ENCODE measurements at places on chromosomes 4 and X.

GRCh38 chrX:15854080-15854655 is 445 bp downstream of the AP1S2 start:
- DNase-seq = peak; percentile 1

DNA sequence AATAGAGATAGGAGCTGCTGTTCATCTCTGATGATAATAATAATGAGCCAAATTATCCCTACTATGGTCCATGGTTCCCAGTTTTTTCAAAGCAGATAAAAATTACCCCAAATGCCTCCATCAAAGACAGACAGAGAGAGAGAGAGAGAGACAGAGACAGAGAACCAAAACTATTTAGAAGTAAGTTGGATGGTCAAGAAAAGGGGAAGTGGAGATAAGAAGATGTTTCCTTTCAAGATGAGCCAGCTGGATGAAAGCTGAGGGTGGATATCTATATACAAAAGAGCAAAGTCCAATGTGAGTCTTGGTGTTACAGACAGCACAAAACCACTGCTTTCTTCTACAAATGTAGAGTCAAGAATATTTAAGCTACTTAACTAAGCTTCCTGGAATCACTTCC is 173.9 kb downstream of the GRIA3 start:
- DNase-seq = no peak

DNA sequence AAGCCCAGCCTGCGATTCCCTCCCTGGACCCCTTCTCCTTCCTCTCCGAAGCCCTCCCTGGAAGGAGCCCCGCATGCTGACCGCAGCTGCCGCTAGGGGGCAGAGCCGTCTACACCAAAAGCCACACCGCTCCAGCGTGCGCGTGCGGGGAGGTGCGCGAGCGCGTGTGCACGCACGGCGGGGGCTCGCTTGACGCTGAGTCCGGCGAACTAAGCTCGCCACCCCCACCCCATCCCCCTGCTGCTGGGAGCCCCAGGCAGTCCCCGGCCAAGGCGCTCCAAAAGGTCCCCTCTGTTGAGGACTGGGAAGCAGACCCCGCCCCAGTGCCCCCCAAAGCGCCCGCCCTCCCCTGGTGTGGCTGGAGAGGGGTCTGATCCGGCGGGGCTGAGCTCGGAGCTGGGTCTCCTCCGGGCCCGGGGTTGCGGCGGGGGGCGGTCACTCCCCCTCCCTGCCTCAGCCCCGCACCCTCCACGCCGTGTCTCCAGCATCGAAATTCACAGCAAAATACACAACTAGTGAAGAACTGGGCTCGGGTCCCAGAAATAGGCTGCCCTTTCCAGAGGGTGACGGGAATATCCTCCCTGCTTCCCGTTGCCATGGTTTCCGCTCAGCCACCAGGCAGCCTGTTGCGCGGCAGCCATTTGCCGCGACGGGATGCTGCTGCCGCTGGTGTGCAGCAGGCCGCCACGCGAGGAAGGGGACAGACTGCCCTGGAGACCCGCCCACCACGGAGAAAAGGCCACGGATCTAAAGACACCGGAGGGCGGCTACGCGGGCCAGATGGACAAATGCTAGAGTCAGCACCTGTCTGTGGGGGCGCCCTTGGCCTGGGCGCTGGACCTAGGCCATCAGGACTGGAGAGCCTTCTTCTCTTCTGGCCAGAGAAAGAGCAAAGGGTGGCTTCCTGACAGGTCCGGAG is 11.2 kb upstream of the CCNQ start:
- DNase-seq = peak; percentile 45

DNA sequence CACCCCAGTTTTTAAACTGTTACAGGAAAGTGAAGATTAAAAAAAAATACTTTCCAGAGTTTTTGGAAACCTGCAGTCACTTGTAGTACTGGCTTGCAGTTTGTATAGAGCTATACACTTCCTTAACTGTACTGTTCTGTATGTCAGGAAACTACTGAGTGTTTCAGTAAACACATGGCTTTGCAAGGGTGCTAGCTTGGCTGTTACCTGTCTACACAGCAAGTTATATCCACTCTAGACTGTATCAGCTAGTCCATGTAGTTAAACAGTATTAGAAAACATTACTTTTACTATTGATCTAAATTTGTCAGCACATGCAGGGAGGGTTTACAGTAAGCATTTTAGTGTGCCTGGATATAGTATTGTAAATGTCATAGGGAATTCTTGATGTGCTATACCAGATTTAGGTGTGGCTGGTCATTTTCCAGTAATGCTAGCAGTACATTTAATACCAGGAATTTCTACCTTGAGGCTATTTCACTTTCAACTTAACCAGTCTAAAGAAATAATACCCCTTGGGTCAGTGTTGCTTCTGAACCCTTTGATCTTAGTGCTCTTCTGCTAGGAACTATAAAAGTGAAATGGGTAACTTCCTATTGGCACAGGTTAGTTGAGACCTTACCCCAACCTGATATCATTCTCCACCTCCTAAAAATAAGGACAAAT is 192.3 kb upstream of the ANKRD50 start:
- DNase-seq = no peak

GRCh38 chrX:30304866-30305265 is 4.3 kb downstream of the NR0B1 start:
- DNase-seq = no peak
